ENCODE measurements at places on chromosomes 3 and 15.

GRCh38 chr3:144403040-144403457 is 431.4 kb downstream of the DIPK2A start:
- DNase-seq: no peak

- DNase-seq: no peak
These were observed 203.0 kb upstream of the PDZRN3 start for GRCh38 chr3:73827725-73828211.

- DNase-seq: no peak
These were observed 108.2 kb downstream of the TBL1XR1 start for GRCh38 chr3:177089110-177089509.

GRCh38 chr15:98874773-98875172 is 132.8 kb downstream of the PGPEP1L start:
- DNase-seq: no peak

- DNase-seq: no peak
These were observed 30.8 kb downstream of the BOC start for GRCh38 chr3:113242096-113242581.

DNA sequence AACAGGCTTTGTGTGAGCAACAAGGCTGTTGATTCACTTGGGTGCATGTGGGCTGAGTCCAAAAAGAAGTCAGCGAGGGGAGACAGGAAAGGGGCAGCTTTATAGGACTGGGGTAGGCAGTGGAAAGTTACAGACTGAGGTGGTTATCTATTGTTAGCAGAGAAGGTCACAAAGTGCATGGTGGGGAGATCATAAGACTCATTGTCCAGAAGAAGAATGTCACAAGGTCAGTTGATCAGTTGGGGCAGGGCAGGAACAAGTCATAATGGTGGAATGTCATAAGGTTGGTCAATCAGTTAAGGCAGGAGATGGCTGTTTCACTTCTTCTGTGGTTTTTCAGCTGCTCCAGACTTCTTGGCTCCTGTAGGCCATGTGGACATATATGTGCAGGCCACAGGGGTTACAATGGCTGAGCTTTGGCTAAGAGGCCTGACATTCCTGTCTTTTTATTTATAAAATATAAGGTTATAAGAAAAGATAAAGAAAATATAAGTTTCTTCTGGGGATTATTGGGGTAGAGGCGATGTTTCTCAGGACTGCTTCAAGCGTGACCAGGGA is 69.5 kb upstream of the SNTN start:
- no peak for DNase-seq

- no peak for DNase-seq
These were observed 1041.3 kb downstream of the ROBO1 start for GRCh38 chr3:78726545-78726944.

DNA sequence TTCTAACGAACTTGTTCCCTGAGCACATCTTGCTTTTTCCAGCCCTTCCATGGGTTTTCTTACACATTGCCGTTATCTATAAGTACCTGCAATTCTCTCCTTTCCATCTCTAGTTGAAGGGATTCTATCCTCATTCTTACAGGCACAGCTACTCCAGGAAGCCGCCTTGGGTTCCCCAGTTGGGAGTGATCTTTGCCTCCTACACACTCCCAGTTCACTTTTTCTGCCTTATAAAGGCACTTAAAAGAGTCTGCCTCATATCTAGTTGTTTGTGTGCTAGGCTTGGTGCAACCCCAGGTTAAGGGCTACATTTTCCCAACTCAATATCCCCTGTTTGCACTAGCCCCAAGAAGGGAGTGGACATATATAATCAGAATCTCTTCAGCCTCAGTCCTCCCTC is 44.0 kb upstream of the IREB2 start:
- no peak for DNase-seq

GRCh38 chr3:188589071-188589470 is 435.1 kb downstream of the LPP start:
- DNase-seq: no peak

- no peak for DNase-seq
These were observed 323.3 kb downstream of the CTNNB1 start for GRCh38 chr3:41522612-41523011.

DNA sequence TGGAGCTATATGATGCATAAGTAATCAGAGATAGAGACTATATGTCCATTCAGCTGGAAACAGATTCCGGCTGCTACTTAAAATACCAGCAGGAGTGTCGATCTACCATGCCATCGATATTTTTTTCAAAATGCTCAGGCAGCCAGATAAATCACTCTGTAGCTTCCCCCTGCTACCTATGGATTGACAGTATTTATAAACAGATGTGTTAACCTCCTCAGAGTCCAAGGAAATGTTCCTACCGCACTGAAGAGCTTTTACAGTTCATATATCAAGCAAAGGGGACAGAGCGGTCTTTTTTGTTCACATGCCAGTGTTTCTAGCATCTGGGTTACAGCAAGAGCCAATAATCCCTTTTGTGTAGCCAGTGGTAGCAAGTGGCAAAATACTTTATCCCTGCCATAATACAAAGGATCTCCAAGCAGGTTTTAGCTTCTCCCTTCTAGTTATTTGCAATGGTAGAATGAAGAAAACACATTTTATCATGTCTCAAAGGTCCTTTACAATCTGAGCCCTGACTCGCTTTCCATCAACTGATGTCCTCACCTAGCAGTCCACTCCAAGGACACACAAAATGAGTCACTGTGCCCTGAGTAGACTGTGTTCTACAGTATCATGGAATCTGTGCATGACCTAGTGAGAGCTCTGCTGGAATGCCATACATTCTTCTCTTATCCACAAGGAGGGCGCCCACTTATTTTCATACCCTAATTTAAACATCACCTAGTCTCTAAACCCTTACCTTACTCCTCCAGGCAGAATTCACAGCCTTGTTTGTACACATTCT is 507.0 kb downstream of the TBL1XR1 start:
- no peak for DNase-seq

DNA sequence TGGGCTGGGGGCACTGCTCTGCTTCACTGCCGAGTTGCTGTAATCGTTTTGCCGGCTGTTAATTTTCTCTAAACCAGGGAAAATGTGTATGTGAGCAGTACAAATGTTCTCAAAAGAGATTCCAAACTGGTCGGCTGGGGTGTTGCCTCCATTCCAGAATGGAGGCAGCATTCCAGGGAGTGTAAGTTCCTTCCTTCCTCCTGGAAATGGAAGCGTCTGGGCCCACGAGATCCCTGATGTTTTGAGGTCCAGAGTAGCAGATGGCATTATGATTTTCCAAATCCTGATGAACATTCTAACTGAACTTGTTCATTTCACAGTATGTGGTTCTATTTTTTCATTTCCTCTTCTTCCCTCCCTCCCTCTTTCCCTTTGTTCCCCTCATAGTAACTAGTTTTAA is 64.4 kb upstream of the SKOR1 start:
- DNase-seq: no peak

- DNase-seq: no peak
These were observed 139.7 kb upstream of the BNIP2 start for GRCh38 chr15:59828861-59829260.

DNA sequence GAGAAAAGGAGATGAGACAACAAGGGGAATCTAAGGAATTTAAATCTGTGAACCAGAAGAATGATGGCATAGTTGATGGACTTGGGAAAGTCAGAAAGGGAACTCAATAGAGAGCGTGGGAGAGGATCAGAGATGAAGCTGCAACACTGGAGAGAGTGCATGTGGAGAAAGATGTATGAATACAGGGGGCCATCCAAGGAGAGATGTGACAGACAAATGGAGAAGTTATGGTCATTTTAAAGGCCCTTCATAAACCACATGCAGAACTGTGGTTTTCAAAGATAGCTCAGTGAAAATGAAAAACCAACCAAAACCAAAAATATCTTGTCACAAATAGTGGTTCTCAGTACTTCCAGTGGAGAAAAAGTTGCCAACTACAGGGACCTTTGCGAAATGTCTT is 265.2 kb downstream of the SUCLG2 start:
- DNase-seq: no peak

GRCh38 chr3:46114323-46114988 is 87.2 kb upstream of the XCR1 start:
- no peak for DNase-seq

GRCh38 chr3:125119752-125120378 is 64.1 kb upstream of the HEG1 start:
- DNase-seq: no peak

- no peak for DNase-seq
These were observed 347.7 kb downstream of the ZBBX start for GRCh38 chr3:167032267-167032876.

- no peak for DNase-seq
These were observed 74.2 kb downstream of the SPSB4 start for GRCh38 chr3:141125351-141125750.

DNA sequence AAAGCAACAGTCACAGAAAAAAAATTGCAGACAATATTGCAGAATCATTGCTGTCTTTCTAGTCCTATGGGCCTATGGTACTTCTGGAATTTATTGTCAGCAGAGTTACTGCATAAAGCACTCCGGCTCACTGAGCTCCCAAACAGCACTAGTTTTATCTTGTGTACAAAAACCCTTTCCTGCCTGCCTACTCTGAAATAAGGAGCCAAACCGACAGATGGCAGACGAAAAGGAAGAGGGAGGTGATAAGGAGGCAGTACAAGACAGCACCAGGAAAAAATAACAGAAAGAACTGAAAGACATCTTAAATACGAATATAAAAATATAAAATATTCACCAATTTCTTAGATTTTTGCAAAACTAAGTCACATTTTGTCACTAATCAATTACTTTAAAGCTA is 15.6 kb downstream of the HERC1 start:
- no peak for DNase-seq

- no peak for DNase-seq
These were observed 248.6 kb downstream of the OPA1 start for GRCh38 chr3:193841581-193841980.

DNA sequence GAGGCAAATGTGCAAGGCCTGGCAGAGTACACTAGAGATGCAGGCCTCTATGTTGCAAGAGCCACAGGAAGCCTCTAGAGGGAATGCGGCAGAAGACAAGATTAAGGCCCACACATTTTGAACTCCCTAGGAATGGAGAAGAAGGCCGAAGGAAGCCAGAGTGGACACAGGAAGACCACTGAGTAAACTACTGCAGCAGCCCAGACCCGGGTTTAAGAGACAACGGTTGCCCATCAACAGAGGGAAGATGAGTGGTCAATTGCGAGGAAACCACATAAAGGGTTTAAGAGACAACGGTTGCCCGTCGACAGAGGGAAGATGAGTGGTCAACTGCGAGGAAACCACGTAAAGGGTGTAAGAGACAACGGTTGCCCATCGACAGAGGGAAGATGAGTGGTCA is 14.6 kb downstream of the CHSY1 start:
- no peak for DNase-seq

GRCh38 chr3:59480486-59480995 is 430.7 kb upstream of the CFAP20DC start:
- DNase-seq: no peak

GRCh38 chr3:185702262-185703225 is 116.4 kb downstream of the SENP2 start:
- no peak for DNase-seq

DNA sequence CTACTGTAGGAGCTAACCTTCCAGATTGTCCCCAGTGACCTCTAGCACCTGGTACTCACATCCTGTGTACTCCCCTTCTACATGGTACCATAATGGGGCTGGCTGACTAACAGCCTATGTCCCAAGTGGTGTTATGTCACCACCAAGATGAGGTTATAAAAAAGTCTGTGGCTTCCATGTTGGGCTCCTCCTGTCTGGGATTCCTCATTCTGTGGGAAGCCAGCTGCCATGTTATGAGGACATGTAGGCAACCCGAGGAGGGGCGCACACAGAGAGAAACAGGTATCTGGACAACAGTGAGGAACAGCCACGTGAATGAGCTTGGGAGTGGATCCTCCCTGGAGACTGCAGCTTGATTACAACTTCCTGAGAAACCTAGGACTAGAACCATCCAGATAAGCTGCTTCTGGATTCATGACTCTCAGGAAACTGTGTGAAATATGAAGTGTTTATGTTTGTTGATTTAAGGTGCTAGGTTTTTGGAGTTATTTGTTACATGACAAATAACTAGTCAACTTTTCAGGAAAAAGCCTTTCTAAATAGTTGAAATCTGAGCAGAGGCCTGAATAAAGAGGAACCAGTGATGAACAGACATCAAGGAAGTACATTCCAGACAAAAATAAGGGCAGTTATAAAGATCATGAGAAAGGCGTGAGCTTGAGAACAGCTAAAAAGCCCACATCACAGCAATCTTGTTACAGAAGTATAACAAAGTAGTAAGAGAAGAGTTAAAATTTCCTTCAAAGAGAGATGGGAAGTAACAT is 21.7 kb downstream of the GOLIM4 start:
- DNase-seq: no peak

Measured in T-helper 1 cell (primary cell).